Activated naive CD8-positive, alpha-beta T cell treated with anti-CD3 and anti-CD28 coated beads, Interleukin-2, amount 50 U/mL, for 24 hours (primary cell): ENCODE measurements at places on chromosomes 2 and 18.

DNA sequence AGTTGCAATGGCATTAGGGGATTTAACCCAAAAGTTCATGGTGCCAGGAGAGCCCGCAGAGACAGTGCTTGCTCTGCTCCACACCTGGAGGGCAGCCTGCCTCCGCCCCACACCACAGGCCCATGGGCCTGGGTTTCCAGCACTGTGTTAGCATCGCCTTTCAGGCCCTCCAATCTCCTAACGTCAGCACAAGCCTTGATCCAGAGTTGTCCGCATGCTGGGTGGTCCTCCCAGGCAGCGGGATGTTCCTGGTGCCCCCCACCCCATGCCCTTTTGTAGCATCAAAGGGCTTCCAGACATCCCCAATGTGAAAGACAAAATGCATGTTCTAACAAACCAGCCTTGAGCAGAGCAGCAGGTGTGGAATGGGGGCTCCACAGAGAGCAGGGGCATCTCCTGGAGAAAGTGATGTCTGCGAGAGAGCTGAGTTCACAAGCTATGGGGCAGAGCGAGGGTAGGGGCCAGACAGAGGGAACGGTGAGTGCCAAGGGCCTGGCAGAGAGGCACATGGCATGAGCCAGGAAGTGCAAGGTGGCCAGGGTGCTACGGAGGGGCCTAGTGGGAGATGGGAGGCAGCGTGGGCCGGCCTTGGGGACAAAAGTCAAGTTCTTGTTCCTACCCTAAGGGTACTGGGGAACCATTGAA is 119.2 kb downstream of the CYP26B1 start:
- DNase-seq = no peak

- DNase-seq = peak; percentile 58
These were observed 112.3 kb downstream of the BCL2 start for GRCh38 chr18:63207143-63207790.

DNA sequence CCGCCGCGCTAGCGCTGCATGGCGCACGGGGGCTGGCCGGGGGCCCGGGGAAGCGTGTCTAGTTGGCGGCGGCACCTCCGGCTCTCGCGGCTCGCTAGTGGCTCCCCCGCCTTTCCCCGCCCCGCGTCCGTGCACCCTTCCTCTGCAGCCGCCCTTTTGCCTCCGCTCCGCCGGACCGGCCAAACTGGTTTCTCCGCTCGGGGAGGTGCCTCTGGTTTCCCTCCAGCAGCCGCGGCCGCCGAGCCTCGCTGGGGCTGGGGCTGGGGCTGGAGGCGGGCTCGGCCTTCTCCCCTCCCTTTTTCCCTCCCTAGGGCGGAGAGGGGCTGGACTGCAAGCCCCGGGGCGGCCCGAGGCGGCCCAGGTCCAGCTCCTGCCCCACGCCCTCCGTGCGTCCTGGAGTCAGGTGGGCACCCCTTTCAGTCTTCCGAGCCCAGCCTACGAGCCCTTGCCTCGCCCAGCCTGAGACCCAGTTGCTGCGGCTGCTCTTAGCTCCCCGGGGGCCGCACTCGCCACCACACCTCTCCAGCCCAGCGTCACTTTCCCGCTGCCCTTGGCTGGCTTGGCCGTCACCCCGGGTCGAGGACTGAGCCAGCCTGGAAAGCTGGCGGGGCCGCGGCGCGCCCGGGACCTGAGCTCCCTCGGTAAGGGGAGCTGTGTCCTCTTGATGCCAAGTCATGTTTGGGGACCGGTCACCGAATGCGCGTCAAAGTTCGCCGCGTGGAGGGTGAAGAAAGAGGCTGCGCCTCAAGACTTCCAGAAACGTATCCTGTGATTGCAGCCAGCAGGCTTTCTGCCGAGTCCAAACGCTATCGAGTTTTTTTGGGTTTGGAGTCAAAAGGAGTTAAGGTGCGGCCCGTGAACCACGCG is at the start of gene ATP8B1:
ATP8B1 (minus strand) TSS at position 213 of the 867 bp plus-strand sequence. CDS start 71,508 bp downstream, outside the sequence.
- peak; percentile 22 for DNase-seq

- no peak for DNase-seq
These were observed 894 bp upstream of the FARSB start for GRCh38 chr2:222656526-222657446.

DNA sequence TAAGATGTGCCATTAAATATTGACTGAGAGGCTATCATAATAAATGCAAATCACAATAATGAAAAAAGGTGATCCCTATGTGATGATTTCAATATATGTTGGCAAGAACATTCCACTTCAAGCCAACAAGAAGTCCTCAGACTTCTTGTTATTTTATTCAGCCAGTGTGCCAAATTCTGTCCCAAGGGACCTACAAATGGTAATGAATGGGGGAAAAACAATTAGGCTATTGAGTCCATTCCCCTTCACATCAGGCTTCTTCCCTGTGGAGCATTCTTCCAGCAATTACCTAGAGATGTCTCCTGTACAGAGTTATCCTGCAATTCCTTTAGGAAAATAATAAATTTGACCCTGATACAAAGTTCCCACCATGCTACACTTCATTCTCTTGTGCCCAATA is 144.4 kb downstream of the PIEZO2 start:
- DNase-seq = no peak

- DNase-seq = no peak
These were observed 273.3 kb downstream of the HDAC4 start for GRCh38 chr2:239127513-239127912.

- DNase-seq = no peak
These were observed 14.6 kb upstream of the NOSTRIN start for GRCh38 chr2:168787782-168788376.

- no peak for DNase-seq
These were observed 93.2 kb downstream of the PLEKHM3 start for GRCh38 chr2:207932106-207932505.

DNA sequence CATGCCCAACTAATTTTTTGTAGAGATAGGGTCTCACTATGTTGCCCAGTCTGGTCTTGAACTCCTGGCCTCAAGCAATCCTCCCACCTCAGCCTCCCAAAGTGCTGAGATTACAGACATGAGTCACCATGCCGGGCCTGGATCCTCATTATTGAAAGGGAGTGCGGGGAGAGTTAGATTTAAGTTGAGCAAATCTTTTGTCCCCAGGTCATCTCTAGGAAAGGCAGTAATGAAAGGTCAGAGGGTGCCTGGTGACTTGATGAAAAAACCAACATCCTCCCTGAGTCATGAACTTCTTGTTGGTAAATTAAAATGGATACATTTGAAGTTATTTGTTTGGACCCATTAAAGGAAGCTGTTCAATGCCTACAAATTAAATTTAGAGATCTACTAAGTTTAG is 25.1 kb downstream of the STAT4 start:
- DNase-seq = no peak

- no peak for DNase-seq
These were observed 10.9 kb downstream of the NBEAL1 start for GRCh38 chr2:203025592-203025991.

DNA sequence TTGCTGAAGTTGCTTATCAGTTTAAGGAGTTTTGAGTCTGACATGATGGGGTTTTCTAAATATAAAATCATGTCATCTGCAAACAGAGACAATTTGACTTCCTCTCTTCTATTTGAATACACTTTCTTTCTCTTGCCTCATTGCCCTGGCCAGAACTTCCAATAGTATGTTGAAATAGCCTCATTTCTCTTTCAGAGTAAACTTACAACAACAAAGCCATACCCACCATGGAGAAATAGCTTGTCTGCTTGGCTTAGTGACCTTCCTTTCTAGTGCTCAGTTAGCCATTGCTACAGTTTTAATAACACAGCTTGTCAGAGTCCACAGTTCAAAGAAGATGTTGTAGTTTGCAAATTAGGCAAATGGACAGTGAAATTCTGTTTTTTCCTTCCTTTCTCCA is 228.0 kb downstream of the ETAA1 start:
- no peak for DNase-seq

DNA sequence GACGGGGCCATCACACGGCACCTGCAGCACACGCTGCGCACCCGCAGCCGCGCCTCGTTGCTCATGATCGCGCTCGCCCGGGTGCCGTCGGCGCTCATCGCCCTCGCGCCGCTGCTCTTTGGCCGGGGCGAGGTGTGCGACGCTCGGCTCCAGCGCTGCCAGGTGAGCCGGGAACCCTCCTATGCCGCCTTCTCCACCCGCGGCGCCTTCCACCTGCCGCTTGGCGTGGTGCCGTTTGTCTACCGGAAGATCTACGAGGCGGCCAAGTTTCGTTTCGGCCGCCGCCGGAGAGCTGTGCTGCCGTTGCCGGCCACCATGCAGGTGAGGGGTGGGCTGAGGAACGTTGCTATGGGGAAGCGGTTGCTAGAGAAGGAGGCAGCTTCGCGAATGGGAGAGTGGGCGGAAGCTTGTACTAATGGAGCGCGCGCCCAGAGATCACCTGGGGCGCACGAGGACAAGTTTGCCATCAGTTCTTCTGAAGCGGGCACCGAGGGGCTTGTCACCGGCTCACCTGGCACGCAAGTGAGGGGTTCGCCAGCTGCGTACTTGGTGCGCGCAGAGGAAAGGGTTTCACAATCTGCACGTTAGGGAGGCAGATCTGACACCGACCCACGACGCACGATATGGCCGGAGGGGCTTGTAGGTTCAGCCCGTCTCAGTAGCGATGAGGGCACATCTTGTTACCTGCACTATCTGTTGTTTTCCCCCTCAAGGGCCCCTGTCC is 45.6 kb downstream of the DDX18 start:
- no peak for DNase-seq

GRCh38 chr18:70127359-70127758 is 78.1 kb downstream of the RTTN start:
- DNase-seq = no peak

DNA sequence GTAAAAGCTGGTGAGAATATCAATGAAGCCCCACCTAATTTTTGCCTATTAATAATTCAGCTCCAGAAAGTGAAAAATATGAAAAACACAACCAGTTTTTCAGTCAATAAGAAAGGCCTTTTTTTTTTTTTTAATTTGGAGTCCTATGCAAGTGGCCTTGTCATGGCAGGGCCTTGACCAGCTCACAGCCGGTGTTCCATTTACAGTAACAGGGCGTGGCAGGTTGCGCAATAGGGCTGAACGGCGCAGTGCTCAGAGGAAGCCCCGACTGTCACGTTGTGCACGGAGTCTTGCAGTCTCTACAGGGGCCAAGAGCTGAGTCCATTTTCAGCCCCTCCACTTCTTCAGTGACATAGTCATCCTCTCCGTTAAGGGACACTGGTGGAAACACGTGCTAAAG is 184.1 kb upstream of the FN1 start:
- peak; percentile 5 for DNase-seq

- no peak for DNase-seq
These were observed 16.6 kb downstream of the SERPINE2 start for GRCh38 chr2:224022486-224022885.

DNA sequence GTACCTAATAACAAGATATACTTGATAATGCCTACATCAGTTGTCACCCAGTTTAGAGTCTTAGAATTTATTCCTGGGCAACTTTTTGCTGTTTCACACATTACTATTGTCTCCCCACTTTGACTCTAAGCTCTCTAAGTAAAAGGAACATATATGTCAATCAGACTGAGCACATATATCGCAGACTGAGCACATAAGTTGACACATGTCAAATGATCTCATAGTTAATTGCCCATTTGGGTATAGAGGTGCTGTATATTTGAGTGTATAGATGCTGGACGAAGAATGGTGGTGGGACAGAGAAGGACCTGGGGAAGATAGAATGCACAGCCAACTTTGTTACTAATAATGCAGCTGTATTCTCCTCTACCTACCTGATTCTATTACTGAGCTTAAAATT is 746.0 kb upstream of the CDH2 start:
- no peak for DNase-seq

DNA sequence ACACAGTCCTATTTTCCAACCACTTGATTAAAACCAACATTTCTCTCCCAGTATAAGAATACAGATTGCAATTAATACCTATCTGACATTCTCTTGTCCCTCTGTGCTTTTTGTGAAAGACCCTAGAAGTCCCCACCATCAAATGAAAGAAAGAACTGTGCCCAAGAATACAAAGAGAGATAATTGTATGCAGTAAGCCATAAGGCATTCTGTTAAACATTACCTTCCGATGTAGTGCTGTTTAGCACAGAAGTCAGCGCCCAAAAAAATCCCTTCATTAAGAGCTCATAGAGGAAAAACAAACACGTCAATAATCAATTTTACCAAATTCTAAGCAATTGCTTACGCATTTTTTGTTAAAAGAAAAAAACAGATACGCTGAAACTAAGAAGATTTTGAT is 41.1 kb downstream of the ZNF516 start:
- DNase-seq = no peak

- no peak for DNase-seq
These were observed 246.0 kb downstream of the LRRTM1 start for GRCh38 chr2:80058562-80058961.

- DNase-seq = no peak
These were observed 42.0 kb downstream of the SPC25 start for GRCh38 chr2:168848225-168848624.

- no peak for DNase-seq
These were observed 339.8 kb downstream of the NYAP2 start for GRCh38 chr2:225739328-225739727.

DNA sequence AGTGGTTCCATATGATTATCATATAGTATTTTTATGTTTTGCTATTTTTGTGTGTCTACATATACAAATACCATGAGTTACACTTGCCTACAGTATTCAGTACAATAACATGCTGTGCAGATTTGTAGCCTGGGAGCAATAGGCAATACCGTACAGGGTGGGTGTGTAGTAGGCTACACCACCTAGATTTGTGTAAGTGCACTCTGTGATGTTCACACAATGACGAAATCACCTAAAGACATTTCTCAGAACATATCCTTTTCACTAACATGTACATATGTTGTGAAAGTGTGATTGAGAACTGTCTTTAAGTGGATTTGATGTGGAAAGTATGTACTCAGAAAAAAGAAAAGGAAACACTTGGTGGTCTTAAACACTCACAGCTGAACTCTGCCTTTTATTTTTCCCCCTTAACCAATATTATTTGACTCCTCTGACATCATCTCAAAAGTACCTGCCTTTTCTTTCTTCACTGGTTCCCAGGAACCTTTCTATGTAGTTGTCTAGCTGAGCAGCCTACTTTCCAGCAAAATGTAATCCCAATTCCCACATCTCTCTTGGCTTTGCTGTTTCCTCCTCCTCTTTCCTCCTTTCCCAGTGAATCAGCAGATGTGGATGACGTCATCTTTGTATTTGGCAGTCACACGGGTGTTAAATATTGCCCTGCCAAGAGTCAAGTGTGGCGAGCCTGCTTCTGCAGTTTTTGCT is 47.7 kb downstream of the OSBPL6 start:
- DNase-seq = no peak

GRCh38 chr18:49094979-49095632 is 144.3 kb upstream of the SMAD7 start:
- DNase-seq = no peak

GRCh38 chr2:237765875-237766274 is 32.7 kb upstream of the RBM44 start:
- no peak for DNase-seq

GRCh38 chr18:76258209-76258608 is 236.8 kb downstream of the ZNF516 start:
- DNase-seq = no peak
